ENCODE measurements at places on chromosomes 1 and 21.
A peak's percentile ranks its signal among the peaks of the same experiment; 100 is the strongest.

- no peak for DNase-seq
Measured at GRCh38 chr1:165542015-165542631, 1.7 kb upstream of the LRRC52 start.

DNA sequence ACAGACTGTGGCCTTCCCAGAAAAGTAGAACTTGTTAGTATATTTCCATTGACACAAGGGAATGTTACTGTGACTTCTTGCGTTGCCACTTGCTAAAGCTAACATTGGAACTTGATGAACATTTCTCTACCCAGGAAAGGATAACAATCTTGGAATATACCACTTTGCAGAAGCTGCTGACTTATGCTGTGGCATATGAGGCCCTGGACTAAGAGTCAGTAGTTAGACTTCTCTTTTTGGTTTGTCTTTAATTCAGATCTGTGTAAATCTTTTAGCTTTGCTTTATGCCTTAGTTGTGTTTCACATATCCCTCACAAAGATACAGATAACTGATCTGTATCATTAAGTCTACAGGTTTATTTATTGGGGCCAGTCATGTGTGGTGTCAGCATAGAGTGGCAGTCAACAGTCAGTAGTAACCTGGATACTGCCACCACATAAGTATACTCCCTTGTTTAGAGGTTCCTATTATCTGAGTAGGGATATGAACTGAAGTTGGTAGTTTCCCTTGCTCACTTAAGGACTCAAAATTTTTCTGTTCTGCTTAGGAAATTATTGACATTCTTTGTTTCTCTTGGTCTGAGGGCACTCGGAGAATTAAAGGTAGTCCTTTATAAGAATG, 14.7 kb downstream of the RNF2 start:
- DNase-seq = no peak

- DNase-seq = no peak
Measured at GRCh38 chr1:13764588-13765332, 64.8 kb downstream of the PRDM2 start.

- DNase-seq = no peak
Measured at GRCh38 chr1:201072149-201072548, 40.1 kb downstream of the CACNA1S start.

DNA sequence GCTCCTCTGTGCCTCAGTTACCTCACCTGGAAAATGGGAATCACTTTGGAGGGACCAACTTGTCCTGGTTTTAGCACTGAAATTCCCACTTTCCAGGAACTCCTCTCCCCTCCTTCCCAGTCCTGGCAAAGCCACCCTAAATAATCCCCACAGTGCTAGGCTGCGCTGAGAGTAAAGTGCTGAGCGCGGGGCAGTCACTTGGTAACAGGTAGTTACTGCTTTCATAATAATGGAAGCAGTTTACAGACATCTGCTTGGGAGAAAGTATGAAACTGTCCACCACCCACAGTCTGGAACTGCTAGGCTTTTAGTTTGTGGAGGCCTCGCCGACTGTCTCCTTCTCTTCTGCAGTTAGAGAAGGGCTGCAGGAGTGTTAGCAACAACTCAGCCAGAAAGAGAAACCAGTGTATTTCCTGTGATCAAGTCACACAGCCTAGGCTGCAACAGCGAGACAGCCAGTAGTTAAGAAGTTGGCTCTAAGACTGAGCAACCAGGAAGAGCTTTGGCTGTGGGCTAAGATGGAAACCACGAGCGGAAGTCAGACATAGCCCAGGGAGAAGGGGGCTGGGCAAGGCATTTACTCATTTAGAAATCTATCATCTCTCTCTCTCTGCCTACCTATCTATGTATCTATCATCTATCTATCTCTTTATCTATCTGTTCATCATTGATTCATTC, 30.8 kb upstream of the ABCG1 start:
- DNase-seq = no peak

DNA sequence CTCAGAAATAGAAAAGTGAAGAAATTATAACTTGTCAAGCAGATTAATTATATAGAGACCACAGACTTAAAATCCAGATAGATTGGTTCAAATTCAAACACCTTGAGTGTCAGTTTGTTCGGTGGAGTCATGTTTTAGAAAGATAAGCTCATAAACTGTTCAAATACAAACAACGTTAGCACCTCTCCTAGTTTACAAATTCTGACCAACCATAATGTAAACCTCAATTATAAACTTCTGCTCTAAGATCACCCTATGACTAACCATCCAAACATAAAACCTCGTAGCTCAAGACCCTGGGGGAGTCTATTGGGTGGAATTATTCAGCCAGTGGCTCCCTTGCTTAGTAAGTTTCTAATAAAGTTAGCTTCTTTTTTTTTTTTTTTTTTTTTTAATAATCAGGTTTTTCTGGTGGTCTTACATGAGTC, 12.4 kb downstream of the CBR1 start:
- DNase-seq = no peak

DNA sequence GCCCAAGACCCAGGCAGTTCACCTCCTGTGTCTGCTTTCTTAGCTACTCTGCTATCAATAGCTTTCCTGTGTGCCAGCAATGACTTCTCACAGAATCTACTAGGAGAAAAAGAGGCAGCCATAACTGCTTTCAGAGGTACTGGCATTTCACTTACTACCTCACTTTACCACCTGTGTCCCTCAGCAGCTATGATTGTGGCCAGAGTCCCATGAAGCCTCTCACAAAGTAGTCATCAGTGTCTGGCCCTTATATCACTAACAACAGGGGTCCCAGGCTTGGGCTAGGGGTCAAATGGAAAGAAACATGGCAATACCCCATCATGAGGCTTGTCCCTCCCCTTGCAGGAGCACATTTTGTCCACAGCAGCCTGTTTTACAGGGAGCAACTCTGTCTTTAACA, 62.7 kb upstream of the EPS8L3 start:
- DNase-seq = no peak

GRCh38 chr1:34885405-34886247, 26.1 kb upstream of the SMIM12 start:
- no peak for DNase-seq

GRCh38 chr1:180521474-180522212, 19.3 kb upstream of the ACBD6 start:
- no peak for DNase-seq

- no peak for DNase-seq
Measured at GRCh38 chr1:82463951-82464350, 663.2 kb downstream of the ADGRL2 start.

- DNase-seq = no peak
Measured at GRCh38 chr21:34958040-34958439, 91.1 kb downstream of the RUNX1 start.

- DNase-seq = no peak
Measured at GRCh38 chr1:184456189-184456588, 69.4 kb downstream of the C1orf21 start.

DNA sequence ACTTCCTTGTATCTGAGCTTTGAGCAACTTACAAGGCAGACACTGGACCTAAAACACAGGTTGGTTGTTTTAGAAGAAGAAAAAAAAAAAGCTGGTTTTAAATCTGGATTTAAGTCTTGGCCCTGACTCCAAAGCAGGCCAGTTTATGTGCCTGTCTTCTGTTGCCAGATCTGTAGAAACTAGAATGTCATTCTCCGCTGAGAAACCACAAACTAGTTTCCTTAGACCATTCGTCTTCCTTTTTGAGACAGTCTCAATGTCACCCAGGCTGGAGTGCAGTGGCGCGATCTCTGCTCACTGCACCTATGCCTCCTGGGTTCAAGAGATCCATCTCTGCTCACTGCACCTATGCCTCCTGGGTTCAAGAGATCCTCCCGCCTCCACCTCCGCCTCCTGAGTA, 33.9 kb downstream of the APP start:
- no peak for DNase-seq

GRCh38 chr1:85295006-85295431, 18.6 kb upstream of the BCL10 start:
- peak; percentile 72 for DNase-seq

- DNase-seq = no peak
Measured at GRCh38 chr1:2350501-2350900, 40.9 kb downstream of the MORN1 start.

DNA sequence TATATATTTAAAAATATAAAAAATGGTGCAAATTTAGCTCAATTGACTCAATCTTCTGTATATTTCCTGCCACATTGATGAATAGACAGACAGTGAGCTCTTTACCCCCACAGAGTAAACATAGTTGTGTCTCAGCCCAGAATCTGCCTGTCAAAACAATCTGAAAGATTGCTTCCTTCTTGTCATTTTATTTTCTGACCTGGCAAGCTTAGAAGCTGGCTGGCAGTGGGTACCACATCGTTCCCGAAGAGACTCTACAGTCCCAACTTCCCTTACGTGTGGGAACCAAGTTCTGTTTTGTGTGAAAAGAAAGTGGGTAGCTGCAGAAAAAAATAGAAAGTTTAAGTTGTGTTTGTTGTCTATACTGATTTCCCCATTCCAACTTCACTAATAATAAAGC, 629.3 kb upstream of the NEGR1 start:
- DNase-seq = no peak

- no peak for DNase-seq
Measured at GRCh38 chr21:42471206-42471605, 24.8 kb downstream of the RSPH1 start.

- DNase-seq = peak; percentile 48
Measured at GRCh38 chr1:245997471-245998258, 509.4 kb downstream of the SMYD3 start.

GRCh38 chr1:6969762-6970161, 184.5 kb downstream of the CAMTA1 start:
- DNase-seq = no peak

GRCh38 chr1:54698346-54698745, 17.3 kb upstream of the TTC4 start:
- no peak for DNase-seq

DNA sequence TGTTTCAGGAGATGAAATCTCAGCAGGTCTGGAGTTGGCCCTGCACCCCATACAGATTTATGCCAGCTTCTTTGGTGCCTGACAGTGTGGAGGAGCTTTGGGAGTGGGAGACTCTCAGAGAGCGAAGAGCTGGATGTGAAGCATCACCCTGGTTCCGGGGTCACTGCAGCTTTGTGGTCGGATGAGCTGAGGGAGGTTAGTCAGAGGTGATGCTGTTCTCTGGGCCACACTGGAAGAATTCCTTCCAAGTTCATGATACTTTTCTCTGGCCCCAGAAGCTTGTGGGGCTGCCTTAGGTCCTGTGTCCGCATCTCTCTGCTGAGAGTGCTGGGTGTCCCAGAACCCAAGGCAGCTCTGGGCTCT, 467.8 kb downstream of the CAMTA1 start:
- DNase-seq = no peak

DNA sequence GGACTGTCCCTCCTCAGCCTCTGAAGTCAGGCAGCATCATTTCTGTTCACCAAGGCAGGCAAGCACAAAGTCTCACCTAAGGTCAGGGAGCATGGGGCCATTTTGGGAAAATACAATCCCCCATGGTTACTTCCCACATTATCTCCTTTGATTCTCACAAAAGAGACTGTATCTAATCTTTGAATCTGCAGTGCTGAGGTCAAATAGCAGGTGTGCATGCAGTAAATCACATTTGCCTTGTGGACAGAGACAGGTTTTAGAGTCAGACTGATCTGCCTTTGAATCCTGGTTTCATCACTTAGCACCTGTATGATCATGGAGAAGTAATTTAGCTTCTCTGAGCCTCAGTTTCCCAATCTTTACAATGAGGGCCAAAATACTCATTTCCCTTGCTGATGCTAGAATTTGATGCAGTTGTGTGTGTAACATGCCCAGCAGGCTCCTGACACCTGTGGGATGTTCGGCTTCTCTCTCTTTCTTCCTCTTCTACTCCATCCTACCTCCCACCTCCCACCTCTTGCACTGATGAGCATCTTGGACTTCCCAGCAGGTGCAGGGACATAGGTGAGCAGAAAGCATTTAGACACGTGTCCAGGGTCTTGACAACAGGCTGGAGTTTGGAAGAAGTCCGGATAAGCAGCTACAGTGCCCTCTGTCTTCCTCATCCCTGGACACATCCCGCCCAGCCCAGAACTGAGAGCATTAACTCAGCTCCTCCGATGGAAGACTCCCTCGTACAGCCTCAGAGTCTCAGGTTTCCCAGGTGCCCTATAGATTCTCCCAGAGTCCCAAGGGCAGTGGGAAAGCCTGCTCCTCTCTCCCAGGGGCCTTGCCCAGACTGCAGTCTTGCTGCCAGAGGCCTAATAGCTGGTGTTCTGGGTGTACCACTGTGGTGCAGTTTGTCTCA, 18.9 kb downstream of the NENF start:
- no peak for DNase-seq

DNA sequence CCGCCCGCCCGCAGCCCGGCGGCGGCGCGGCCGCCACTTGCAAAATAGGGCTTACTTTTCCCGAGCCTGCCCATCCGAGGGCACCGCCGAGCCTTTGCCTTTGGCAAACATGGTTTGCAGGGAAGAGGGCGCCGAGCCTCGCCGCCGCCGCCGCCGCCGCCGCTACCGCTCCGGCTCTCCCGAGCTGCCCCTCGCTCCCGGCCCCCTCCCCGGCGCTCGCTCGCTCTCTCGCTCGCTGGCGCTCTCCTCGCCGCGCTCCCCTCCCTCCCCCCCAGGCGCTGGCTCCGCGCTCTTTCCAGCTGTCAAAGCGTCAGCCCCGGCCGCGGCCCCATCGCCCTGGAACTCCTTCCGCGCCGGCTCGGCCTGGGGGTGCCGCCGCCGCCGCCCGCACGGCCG, 298 bp downstream of the SSBP3 start:
- no peak for DNase-seq

- DNase-seq = no peak
Measured at GRCh38 chr21:36350282-36350910, 30.4 kb downstream of the MORC3 start.

DNA sequence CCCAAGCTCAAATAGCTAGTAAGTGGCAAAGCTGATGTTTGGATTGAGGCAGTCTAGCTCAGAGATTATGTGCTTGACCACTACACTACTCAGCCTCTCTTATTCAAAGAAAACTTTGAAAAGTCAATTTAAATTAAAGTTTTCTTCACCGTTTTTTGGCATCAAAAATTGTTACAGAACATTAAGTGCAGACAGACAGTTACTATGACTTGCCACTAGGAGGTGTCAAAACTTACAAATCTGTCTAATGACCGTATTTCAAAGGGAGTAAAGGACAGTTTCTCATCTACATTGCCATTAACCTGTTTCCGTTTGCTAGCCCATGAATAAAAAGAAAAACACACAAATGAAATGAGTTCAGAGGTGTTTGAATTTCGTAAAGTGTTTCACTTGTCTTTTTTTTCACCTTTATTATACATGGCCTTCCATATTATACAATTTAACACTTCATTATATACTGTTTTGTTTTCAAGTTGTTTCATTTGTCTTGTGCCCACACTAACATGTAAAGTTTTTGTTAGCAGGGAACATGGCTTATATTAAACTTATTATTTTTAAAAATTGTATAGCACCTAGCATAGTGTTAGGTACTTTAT, 57.4 kb upstream of the MTF2 start:
- DNase-seq = peak; percentile 32

Data from HFF-Myc (cell line).